ENCODE measurements at places on chromosomes 3 and 15.

DNA sequence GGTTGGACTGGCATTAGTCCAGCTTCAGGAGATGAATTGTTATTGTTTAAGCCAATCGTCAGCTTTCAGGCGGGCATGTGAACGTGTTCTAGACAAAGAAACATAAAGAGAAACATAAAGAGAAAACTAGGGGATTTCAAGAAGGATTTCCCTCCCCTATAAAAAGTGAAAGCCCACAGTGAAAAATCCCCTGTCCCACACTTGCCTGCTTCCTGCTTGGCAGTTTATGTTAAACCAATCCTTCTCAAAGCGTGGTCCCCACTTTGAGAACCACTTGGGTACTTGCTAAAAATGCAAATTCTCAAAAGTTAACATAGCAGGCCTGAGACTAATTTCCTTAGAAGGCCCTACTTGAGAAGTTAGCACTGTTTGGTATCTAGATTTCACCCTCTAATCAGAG, 293.0 kb upstream of the SOX14 start:
- no peak for DNase-seq

- DNase-seq: no peak
Measured at GRCh38 chr15:70418943-70419342, 321.2 kb upstream of the TLE3 start.

DNA sequence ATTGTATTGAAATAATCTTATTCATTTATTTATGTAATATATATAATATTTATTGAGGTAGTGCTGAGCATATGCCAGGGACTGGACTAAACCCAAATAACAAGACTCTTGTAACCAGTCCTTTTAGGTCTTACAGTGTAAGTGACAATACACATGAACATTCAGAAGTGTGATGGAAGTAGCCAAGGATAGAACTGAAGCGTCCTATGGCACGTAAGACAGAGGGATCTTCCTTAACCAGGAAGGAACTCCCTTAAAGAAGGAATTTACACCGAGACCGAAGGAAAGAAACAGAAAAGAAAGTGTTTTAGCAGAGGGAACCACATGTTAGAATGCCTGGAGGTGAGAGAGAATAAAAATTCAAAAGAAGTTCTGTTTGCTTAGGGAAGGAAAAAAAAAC, 23.6 kb upstream of the CLDN1 start:
- no peak for DNase-seq

DNA sequence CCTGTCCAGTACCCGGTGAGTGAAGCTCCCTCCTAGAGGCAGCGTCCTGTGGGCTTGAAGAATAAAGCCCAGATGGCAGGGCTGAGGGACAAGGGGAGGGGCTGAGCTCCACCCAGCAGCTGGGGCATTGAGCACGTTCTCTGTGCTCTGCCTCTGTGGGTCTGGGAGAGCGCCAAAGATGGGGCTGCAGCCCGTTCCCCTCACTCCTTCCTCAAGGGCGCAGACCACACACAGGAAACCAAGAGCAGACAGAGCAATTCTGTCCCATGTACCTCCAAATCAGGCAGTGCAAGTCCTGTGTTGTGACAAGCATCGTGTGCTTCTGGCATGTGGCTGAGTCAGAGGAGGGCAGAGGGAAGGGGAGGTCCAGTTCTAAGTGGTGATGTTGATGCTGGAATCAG, 15.7 kb upstream of the KIF23 start:
- DNase-seq: no peak

DNA sequence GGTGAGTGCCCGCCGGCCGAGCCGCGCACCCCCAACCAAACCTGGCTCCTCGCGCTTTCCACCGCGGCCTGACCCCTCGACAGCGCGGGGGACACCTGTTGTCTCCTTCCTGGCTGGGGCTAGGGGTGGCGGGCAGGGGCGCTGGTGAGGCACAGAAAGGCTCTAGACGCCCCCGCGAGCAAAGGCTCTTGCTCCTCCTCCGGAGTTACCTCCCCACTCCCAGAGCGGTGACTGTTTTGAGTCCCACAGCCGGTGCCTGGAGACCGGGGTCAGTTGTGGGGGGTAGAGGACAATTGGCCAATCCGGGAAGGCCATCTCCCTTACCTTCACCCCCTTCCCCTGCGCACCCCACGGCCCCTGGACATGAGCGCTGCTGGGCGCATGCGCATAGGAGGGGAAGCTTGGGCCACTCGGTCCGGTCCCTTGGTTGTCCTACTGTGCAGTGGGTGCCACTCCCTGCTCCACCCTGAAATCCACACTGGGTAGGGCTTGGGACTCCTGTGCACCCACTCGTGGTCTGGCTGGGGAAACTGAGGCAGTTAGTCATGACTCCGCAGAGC, 554 bp downstream of the CHST13 start:
- no peak for DNase-seq
